ENCODE measurements at places on chromosomes 11 and 22.

- DNase-seq: no peak
Observed at GRCh38 chr11:106091480-106092123, 14.1 kb downstream of the AASDHPPT start.

DNA sequence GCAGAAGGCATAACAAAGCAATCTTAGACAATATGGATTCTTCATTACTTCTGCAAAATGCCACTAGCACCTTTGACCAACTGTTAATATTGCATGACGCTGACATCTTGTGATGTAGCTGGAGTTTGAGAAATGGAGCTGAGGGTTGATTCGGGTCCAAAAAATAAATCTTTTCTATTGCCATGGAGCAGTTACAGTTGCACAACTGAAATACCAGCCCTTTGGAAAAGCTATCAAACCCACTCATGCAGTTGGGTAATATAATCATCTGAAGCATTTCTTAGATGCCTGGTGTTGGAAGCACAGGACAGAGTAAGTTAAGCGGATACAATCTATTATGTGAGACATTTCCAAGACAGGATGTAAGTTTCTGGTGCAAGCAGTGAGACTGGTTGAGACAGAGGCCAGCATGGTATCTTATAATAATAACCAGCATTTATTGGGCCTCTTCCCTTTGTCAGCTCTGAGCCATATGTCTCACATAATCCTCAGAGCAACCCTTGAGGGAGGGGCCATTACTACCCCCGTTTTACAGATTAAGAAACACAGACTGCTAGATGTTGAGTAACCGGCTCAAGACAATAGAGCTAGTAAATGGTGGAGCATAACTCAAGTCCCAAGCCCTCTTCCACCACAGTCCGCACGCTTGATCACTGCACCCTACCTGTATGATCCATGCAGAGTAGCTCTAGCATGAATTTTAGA, 74.9 kb upstream of the CAPRIN1 start:
- no peak for DNase-seq

- DNase-seq: no peak
Observed at GRCh38 chr11:16081382-16082094, 274.8 kb downstream of the SOX6 start.

- no peak for DNase-seq
Observed at GRCh38 chr11:14320020-14320419, 39.0 kb downstream of the RRAS2 start.

GRCh38 chr11:27008811-27009535, 15.1 kb downstream of the FIBIN start:
- DNase-seq: no peak

DNA sequence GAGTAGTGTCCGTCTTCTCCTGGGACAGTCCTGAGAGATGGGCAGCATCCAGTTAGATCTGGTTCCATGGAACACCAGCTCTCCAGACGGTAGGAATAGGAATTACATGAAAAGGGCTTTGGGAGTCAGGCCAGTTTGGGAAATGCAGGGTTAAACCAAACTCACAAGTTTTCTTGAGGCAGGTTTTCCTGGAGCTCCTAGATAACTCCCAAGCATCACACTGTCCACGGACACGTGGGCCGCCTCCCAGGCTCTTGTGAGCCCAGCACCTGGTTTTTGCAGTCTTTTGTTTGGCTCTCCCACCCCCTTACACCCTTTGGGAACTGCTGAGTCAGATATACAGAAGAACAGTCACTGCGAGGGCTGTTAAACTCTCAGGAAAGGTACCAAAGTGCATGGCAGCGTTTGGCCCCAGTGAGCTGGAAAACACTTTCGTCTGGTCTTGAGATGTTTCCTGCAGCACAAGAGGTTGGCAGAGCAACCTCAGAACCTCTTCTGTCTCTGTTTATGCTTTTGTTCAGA, 90.0 kb downstream of the BCR start:
- no peak for DNase-seq

GRCh38 chr22:46925818-46926217, 163.4 kb downstream of the TBC1D22A start:
- DNase-seq: no peak

- DNase-seq: no peak
Observed at GRCh38 chr11:72543849-72544542, 109.7 kb upstream of the CLPB start.

DNA sequence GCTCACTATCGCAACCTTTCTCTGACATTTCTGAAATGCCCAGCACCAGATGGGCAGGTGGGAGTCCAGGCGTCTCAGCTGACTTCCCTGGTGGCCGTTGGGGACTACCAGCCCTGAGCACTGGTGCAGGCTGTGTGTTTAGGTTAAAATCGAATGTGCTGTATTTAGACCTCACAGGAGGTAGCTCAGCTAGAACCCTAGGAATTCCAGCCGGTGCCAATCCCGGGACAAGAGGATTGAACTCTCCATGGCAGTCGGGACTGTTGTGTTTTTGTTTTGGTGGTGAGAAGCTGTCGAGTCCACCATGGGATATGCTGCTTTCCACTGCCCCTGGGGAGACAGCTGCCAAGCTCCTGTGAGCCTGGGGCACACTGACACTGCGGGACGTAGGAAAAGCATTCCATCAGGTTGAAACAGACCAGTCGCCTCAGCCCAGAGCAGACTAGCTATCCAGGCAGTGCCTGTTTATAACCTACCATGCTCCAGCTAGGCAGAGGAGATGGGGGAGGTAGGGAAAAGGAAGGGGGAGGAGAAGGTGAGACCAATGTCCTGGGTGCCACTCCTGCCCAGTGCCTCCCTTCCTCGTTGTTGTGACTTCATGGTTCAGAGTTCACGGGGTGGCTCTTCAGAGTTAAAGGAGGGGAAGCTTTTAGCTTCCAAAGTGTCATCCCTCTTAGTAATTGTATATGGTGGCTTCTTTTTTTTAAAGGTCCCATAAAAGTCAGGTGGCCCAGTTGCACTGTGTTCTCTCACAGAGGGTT, 53.0 kb downstream of the MICAL2 start:
- no peak for DNase-seq

- DNase-seq: no peak
Observed at GRCh38 chr11:59069087-59069486, 17.0 kb upstream of the GLYATL1B start.

DNA sequence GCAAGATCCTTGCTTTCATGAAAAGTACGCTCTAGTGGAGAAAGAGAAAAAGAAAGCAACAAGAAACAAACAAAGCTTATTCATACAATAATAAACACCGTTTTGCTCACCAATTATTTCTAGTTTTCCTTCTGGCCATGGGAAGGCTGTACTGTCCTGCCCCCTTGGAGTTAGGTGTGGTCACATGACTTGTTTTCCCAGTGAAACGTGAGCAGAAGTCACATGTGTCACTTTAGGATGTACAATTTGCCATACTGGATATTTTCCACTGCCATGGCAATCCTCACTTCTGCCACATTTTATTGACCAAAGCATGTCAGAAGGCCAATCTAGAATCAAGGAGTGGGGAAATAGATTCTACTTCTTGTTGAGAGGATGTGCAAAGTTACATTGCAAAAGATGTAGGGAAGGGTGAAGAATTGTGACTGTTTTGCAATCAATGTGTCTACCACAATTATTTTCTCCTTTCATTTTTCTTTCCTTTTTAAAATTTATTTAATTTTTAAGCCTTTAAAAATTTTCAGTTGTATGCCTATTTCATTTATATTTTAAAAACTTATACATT, 24.3 kb upstream of the TRAF6 start:
- no peak for DNase-seq

DNA sequence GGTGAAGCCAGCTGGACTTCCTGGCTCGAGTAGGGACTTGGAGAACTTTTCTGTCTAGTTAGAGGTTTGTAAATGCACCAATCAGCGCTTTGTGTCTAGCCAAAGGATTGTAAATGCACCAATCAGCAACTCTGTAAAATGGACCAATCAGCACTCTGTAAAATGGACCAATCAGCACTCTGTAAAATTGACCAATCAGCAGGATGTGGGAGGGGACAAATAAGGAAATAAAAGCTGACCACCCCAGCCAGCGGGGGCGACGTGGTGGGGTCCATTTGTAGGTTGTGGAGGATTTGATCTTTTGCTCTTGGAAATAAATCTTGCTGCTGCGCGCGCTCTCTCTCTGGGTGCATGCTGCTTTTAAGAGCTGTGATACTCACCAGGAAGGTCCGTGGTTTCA, 202.9 kb downstream of the MIAT start:
- DNase-seq: no peak

DNA sequence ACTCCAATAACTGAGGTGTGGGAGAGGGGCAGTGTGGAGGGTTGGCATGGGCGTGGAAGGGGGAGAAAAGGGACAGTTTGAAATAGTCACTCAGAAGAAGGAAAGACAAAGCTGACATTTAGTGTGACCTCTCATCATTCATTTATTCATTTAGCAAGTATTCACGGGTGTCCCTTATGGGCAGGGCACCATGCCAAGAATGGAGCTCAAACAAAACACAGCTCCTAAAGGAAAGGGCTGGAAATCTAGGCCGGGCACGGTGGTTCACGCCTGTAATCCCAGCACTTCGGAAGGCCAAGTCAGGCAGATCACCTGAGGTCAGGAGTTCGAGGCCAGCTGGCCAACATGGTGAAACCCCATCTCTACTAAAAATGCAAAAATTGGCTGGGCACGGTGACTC, 19.4 kb upstream of the DGKZ start:
- DNase-seq: no peak

DNA sequence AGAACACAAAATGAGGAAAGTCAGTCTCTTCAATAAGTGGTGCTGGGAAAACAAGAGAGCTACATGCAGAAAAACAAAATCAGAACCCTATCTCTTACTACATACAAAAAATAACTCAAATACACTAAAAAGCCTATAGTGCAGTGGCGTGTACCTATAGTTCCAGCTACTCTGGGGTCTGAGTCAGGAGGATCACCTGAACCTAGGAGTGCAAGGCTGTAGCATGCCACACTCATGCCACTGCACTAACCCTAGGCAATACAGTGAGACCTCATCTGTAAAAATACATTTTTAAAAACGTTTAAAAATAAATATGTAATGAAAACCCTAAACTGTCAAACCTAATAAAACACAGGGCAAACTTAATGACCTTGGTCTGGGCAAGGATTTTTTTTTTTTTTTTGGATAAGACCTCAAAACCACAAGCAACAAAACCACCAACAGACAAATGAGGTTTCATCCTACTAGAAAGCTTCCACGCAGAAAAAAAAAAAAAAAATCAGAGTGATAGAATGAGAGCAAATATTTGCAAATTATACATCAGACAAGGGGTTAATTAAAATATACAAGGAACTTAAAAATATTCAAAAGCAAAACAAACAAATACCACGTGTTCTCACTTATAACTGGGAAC, 35.2 kb downstream of the XKR3 start:
- DNase-seq: no peak

GRCh38 chr11:111365722-111366559, 13.1 kb downstream of the POU2AF1 start:
- no peak for DNase-seq

DNA sequence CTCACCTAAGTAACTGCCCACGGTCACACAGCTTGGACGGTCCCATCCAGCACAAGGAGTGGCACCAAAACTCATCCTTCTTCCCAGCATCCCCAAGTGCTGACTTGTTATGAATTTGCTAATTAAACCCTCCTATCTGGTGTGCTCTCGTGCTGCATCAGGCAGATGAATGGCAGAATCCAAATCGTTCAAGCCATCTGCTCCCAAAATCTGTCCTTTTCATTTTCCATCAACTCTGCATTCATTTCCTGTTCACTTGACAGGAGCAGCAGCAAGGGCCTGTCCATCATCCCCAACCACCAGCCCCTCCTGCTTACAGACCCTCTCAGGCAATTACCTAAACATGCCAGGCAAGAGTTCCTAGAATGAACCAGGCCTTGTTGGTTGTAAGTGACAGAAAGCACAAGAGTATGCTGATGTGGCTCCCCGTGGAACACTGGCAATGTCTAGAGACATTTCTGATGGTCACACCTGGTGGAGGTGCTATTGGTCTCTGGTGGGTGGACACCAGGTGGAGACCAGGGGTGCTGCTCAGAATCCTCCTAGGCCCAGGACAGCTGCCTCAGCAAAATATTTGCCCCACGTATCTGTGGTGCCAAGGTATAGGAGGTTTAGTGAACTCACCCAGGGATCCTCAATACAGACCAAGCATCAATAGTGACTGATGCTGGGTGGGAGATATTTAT, 832.5 kb downstream of the TBC1D22A start:
- DNase-seq: no peak

DNA sequence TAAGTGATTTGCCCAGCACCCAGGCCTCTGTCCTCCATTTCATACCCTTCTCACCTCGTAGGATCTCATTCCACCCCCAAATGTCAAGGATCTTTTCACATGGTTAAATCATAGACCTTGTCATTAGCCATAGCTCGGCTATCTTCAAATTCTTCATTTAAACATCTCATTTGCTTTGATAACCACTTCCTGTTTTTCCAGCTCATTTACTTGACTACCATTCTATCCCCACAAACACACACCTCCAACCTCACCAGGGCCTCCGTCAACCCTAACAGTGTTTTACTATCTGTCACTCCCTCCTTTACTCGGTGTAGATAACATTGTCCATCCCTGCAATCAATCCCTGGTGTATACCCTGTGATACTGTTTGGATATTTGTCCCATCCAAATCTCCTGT, 36.8 kb upstream of the LARGE1 start:
- no peak for DNase-seq

DNA sequence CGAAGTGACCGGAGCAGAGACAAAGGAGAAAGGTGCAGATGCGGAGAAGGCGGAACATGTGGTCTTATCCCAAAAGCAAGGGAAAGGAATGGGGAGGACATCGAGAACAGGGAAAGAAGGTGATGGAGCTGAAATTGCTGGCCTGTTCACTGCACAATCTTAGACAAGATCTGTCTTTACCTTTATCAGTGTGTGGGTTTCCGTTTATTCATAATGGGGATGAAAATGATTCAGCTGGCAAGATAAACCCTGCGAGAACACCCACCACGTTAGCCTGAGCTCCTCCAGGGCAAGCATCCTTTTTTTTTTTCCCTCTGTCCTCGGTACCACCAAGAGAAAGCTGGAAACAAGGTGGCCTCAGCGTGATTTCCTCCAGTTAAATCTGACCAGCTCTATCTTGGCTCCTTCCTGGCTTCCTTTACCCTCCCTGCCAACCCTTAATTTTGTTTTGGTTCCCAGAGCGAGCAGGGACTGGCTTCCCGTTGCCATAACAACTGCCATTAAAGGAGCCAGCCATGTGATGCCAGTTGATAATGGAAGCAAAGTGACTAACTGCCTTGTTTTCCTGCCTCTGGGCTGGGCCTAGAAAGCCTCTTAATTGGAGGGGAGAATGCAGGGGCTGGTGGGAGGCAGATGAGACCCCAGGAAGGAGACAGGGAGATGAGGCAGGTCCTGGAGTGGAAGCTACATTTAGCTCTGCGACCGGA, 4.2 kb downstream of the SGSM1 start:
- no peak for DNase-seq

- DNase-seq: no peak
Observed at GRCh38 chr11:116731097-116731761, 41.6 kb downstream of the BUD13 start.

GRCh38 chr11:79419120-79419519, 21.7 kb downstream of the TENM4 start:
- DNase-seq: no peak
